ENCODE measurements at places on chromosomes 1 and 21.

DNA sequence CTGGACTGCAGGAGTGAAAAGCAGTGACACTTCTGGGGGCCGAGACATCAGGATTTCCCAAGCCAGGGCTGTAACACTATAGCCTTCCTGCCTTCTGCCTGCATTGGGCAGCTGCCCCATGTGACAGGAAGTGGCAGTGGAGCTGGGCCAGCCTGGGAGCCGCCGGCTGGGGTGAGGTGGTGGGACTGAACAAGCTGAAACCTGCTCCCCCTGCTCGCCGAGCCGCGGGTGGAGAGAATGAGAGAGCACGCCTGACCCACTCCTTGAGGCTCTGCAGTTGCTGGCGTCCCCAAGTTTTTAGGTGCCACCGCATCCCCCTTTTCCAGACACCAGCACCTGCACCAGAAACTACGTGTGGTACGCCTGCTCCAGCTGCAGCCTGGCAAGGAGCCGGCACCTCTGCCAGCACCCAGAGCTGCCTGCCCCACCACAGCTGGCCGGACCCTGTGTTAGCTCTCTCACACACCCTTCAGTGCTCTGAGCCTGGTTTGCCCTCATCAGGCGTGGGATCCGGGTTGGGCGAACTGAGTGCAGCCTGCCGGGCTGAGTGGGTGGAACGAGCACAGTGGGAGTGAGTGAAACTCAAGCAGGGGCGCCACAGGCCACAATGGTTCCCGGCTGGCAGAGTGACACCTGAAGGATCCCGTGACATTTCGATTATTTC, 119.4 kb downstream of the AKT3 start:
- no peak for DNase-seq

DNA sequence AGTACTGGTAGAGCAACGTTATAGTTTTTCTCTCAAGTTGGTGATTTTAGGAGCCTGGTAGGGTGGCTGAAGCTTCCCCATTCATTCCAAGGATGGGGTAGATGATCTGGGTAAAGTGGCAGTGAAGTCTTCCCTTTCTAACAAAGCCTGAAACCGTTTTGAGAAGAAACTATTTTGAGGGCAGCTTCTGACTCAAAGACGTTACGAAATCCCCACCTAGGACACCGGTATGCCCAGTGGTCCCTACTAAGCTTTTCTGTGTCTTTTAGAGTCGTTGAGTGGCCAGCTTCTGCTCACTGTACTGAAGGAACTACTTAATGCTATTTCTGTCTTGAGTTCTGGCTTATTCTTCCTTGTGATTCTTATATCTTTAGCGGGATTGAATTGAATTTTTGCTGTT, 1.4 kb downstream of the WDTC1 start:
- no peak for DNase-seq

GRCh38 chr1:2137257-2138121, 57.1 kb downstream of the FAAP20 start:
- no peak for DNase-seq

- DNase-seq, result no peak
Measured at GRCh38 chr1:109822749-109823542, 59.2 kb upstream of the EPS8L3 start.

DNA sequence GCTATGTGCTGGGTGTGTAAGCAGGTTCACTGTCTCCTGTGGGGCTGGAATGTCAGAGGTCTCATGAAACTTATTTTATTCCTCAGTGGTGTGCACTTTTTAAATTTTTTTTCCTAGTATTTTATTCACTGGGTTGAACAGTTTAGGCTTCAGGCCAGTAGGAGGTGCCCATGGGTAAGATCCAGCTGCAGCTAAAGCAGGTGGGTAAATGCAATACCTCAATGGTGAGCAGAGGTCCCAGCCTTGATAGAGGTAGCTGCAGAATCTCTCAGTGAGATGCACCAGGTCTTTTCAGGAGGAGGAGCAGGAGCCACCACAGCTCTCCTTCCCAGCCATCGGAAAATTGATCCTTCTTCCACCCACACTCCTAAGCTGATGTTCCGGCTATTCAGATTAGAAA, 12.6 kb upstream of the OR6N2 start:
- no peak for DNase-seq

- no peak for DNase-seq
Measured at GRCh38 chr1:242426271-242426905, 98.1 kb downstream of the PLD5 start.

GRCh38 chr1:88401313-88401712, 282.8 kb upstream of the PKN2 start:
- no peak for DNase-seq

DNA sequence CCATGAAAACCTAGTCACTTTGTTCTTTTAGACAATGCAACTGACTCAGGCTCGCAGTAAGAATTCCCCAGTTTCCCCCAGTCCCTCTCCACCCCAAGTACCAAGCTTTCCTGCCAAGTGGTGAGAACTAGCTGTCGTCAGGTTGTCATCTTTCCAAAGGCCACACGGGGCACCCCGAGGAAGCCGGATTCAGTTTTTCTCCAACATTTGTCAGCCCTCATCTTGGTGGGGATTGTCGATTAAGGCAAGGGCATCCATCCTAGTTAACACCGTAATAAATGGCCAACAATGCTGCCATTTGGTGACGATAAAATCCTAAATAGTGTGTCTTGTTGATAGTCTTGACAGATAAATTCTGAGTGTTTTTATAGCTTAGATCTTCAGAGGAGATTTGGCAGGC, 55.9 kb upstream of the PROX1 start:
- no peak for DNase-seq
